DMS53 (cell line): ENCODE measurements at places on chromosomes 7 and 10.

- DNase-seq: peak; percentile 90
These were observed 47.7 kb upstream of the FGL2 start for GRCh38 chr7:77247206-77247850.

DNA sequence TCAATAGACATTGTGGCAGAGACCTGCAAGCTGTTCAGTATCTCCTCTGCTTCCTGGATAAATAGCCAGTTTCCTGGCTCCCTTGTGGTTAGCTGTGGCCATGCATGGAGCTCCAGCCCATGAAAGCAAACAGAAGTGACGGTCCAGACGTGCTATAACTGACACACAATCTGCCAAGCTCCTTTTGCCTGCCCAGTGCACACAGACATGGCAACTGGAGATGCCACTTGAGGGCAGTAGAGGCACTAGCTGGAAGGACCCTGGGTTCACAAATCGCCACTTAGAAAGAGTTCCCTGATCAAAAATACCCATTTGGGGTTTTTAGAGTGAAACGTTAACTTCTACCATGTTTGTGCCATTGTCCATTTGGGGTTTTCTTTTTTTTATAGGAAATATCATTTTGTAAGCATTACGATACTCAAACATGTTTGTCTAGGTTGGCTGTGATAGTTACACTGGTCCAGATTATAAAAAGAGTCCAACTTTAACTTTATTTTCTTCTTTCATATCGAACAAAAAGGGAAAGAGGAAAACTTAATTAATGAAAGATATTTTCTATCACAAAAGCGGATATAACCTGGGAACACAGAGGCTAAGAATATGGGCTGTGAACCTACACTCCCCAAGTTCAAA, 31.3 kb downstream of the KIN start:
- DNase-seq: peak; percentile 62

- peak; percentile 60 for DNase-seq
These were observed at the start of gene WNT2 for GRCh38 chr7:117322741-117323304. Gene WNT2, minus strand, starts transcription at chr7:117323058. Its CDS starts 69 bp downstream, at chr7:117322989.

DNA sequence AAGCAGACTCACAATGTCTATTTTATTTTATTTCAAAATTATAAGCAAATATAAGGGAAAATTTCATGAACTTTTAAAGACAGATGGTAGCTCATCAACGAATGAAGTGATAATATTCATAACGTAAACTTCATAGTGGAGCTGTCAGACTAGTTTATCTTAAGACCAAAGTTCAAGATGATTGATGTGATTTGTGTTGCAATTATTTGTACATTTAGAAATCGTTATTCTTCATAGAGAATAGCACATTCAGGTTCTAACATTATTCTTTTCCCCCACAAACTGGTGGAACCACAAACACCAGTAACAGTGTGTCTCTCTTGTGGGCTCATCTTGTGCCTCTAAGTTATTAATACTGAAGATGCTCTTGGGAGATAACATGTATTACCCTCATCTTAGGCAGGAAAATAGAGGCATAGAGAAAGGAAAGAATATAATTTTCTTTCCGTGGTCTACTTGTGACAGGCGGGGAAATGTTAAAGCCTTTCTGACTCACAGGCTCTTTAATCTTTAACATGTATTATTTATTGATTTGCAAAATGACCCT, 37.0 kb downstream of the CCSER2 start:
- no peak for DNase-seq

GRCh38 chr10:88840104-88840503, 11.5 kb downstream of the ANKRD22 start:
- DNase-seq: no peak

- no peak for DNase-seq
These were observed 40.4 kb upstream of the EPHB6 start for GRCh38 chr7:142814451-142814850.

DNA sequence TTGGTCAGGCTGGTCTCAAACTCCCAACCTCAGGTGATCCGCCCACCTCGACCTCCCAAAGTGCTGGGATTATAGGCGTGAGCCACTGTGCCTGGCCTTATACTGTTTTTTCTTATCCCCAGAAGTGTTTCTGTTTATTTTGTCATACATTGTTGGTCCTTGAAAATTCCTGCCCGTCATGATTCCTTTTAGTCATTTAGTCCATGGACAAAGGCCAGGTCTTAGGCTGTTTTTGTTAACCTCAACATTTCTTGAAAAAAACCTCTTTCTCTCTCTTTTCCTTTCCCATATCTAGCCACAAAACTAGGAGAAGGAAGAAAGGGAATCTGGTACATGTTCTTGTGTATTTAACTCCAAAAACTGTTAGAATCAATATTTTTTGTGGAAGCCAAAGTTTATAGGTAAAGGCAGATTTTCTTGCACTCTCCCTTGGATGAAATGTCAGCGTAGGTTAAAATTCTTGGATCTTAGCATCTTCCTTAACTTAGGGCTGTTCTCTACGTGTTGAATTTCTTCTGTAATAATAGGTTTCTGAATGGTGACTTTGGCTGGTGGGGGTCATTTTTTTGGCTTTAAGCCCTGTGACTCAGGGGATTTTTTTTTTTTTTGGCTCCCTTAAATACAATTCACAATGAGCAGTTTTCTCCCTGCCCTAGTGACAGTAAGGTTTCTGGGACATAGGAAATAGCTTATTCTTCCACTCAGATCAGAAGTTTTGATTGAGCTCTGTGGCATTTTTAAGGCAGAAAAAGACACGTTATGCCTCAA, 500.8 kb downstream of the AUTS2 start:
- DNase-seq: no peak

GRCh38 chr10:132001238-132001972, 19.7 kb upstream of the BNIP3 start:
- peak; percentile 86 for DNase-seq

DNA sequence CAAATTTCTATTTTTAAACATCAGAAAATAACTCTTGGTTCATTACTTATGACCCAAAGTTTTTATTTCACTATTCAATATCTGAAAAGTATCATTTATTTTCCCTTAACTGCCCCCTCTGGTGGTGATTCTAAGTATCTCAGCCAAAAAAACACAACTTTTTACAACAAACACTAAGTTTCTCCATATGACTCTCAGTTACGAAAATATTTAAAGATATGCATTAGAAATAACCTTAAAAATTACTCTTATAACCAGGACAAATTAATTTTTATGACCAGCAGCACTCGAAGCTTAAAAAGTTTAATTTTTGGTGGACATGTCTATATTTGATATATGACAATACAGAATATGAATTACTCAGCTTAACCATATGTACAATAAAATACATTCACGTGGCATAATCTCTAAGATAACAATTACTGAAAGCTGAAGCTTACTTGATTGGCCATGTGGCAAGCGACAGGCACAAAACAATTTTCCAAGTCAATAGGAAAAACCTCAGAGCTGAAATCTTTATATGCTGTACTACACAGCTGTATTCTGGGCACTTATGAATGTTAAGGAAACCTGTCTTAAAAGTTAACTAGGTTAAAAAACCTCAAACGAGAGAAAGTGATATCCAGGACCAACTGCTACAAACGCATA, 2.3 kb downstream of the HNRNPA2B1 start:
- DNase-seq: peak; percentile 69

GRCh38 chr7:36568452-36568849, 155.8 kb downstream of the AOAH start:
- no peak for DNase-seq

- no peak for DNase-seq
These were observed 529.8 kb downstream of the GALNT17 start for GRCh38 chr7:71661671-71662224.

- DNase-seq: no peak
These were observed 46.4 kb downstream of the TYW1B start for GRCh38 chr7:72781631-72782030.

- no peak for DNase-seq
These were observed 76.1 kb downstream of the CYP26A1 start for GRCh38 chr10:93149761-93150160.

DNA sequence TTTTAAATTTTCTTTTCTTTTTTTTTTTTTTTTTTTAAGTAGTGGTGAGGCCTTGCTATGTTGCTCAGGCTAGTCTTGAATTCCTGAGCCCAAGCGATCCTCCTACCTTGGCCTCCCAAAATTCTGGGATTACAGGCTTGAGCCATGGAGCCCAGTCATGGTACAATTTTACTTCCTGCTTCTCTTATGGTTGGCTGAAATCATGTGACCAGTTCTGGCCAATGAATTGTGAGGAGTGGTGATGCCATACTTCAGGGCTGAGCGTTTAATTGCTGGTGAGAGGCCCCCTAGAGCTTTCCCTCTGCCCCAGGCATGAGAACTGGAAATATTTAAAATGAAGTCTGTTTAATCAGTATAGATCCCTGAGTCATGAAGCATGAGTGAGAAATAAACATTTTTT, 22.2 kb upstream of the BAIAP2L1 start:
- peak; percentile 48 for DNase-seq

DNA sequence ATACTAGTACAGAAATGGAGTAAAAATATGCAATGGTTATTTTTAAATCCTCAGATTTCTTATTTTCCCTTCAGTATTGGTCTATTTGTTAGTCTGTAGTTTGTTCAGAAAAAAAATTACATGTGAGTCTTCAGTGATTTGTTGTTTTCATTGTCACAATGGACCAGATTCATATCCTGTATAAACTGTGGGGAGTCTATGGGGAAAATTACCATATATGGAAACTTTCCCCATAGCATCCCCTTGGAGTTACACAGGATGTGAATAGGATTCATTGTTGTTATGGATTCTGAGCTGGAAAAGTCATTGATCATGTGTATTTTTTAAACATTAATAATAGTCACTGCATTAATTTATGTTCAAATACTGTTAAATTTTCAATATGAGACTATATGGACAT, 72.6 kb downstream of the ST7 start:
- DNase-seq: no peak
